Renal cortex interstitium (tissue), 15 donors: ENCODE measurements at places on chromosomes 1 and 21. TPM values are rescaled to one million over a fixed set of nuclear protein-coding genes. Genes with fewer than 3 reads are reported as not detected.

GRCh38 chr1:67166196-67166595 is at the start of gene IL23R:
TSS of gene IL23R (plus strand) at chr1:67166454. CDS start at chr1:67168121, 1,667 bp downstream.
- DNase-seq: no peak

- DNase-seq: no peak
Measured at GRCh38 chr1:65075123-65075976, 72.7 kb upstream of the AK4 start.

NBPF6 gene
- polyA plus RNA-seq: not detected

ACP6 gene
- 23.3 TPM for polyA plus RNA-seq
